ENCODE measurements at places on chromosomes 11 and 22.

GRCh38 chr11:63042596-63042995, 27.0 kb upstream of the SLC22A8 start:
- no peak for DNase-seq

- DNase-seq, result no peak
These were observed 278.2 kb downstream of the TBC1D22A start for GRCh38 chr22:47040486-47041270.

- peak; percentile 5 for DNase-seq
These were observed 34.1 kb downstream of the MB start for GRCh38 chr22:35582861-35583670.

DNA sequence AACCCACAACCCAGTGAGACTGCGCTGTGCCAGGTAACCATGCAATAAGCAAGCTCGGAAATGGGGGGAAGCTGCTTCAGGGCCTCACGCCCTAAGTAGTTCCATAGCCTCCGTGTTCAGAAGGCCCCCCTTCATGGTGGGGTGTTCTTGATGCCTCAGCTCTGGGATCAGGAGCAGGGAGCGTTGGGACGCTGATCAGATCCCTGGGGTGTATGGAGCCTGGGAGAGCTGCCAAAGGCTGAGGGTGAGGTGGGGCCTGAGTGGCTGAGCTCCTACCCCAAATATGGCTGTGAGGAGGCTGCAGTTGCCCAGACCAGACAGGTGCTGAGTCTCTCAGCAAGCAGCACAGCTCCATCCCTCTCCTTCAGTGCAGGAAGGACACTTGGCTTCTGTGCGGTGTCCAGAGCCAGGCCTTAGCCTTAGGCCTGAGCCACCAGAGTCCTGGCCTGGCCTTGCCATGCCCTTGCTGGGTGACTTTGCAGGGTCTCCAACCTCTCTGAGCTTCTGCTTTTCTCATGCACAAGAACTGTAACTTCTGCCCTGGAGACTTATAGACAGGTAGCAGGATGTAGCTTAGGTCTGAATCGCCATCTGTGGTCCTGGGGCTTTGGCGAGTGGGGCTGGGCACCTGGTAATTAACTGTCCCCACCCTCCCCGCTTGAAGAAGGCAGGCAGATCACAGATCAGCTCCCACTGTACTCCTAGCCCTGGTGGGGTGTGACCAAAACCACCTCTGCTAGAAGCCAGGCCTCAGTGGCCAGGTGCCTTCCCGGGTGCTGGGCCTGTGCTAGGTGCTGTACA, 5.3 kb downstream of the MMP11 start:
- no peak for DNase-seq

DNA sequence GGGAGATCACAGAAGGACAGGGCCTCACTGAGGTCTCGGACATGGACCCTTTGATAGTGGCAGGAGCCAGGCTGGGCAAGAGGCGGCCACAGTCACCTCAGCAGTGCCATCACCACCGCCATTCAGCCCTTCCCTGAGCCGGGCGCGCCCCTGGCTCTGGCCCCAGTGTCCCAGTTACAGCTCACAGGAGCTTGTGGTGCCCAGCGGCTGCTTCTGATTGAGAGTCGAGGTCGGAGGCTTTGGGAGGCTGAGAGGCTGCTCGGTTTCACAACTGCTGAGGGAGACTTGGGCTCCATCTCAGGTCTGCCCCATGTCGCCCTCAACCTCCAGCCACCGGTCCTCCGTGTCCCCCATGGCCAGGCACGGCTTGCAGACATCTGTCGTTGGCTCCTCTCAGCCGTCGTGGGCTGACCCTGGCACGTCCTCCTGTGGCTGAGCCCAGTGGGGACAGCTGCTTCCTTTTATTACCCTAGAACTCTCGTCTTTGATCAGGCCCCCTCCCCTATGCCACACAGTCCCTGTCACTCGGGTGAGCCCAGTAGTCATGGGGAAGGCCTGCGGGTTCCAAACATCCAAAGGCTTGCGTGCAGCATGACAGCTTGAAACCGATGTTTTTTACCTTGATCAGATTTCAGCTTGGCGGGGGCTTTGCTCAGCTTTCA, 28.4 kb upstream of the PPP6R3 start:
- no peak for DNase-seq

Measured in stimulated activated CD4-positive, alpha-beta T cell treated with anti-CD3 and anti-CD28 coated beads, TNF-alpha, amount 100 ng/mL, for 1 hour (primary cell).